Stimulated activated CD4-positive, alpha-beta T cell treated with anti-CD3 and anti-CD28 coated beads, TNF-alpha, amount 100 ng/mL, for 1 hour (primary cell): ENCODE measurements at places on chromosomes 5 and 9.

DNA sequence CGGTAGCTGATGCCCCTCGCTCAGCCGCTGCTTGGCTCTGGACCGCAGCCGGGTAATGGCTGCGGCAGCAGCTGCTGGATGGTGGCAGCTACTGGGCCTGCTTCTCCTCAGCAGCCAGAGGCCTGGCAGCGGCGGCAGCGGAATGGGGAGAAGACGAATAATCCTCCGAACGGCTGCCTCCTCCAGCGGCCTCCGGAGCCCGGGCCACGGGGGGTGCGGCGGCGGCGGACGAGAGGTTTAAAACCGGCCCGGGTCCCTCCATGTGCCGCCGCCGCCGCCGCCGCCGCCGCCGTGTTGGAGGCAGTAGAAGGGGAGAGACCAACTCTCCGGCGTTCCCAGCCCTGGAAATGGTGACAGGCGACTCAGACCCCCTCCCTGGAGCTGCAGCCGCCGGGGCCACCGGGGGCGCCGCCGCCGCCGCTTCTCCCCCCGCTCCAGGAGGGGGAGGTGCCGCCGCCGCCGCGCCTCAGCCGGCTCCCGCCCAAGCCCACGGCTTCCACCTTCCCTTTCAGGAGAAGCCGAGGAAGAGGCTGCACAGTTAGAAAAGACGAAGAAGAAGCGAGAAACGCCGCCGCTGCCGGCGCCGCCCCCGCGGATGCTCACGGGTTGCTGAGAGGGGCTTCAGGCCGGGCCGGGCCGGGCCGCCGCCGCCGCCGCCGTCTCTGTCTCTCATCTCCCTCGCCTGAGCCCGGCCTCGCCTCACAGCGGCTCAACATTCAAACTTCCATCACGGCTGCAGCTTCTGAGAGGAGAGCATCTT lies 118.4 kb upstream of the PRSS3 start:
- peak; percentile 5 for DNase-seq

DNA sequence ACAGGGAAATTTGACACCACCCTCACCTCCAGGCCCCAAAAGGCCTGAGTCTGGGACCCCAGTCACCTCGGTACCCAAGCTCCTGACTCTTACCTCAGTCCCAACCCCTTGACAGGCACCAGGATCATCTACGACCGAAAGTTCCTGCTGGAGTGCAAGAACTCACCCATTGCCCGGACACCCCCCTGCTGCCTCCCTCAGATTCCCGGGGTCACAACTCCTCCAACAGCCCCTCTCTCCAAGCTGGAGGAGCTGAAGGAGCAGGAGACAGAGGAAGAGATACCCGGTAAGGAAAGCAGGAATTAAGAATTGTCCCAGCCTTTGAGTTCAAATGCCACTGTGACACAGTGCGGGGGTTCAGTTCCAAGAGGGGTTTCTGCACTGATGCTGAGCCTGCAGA lies 1.3 kb downstream of the EIF4EBP3 start:
- no peak for DNase-seq

DNA sequence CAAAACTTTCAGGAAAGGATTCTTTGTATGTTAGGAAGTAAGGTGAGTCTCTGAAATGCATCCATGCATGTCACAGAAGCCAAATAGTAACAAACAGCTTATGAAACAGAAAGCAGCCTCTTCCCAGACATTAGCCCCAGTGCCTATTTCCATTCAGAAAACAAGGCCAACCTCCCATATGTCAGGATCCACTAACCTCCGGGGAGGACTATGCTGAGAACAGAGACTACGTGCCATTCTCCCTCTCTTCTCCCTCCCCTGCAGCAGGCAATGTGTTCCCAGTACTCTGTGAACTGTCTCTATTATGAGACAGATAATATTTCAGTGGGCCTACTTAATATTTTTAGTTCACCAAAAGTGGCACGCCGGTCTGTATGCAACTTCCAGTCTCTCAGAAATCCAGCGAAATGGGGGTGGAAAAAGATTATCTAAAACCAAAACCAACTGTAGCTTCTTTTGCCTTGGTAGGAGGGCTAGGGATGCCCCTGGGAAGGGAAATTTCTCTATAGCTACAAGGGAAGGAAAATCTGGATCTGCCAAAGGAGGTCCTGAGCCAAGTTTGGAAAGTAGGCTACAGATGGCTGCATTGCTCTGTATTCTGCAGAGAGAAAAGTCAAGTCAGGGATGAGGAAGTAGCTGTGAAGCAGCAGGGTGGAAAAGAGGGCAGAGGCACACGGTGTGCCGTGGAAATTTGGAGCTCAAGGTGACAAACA lies 42.0 kb downstream of the VLDLR start:
- DNase-seq: no peak

DNA sequence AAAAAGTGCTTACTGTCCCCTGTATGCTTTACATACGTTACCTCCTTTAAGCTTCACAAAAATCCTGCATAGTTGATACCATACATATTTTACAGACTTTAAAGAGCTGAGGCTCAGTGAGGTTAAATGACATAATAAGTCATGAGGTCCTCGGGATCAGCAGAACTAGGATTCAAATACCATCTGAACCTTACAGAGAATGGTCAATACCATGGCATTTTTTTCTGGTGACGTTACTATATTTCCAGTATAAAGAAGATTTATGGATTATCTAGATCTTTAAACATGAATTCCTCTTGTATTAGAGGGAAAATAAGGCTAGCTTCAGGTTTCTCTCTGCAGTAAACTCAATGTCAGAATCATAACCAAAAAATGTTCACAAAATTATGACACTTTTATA lies 153.7 kb upstream of the GPR151 start:
- DNase-seq: no peak

- no peak for DNase-seq
These were observed 299.7 kb downstream of the NPR3 start for GRCh38 chr5:33010846-33011245.

DNA sequence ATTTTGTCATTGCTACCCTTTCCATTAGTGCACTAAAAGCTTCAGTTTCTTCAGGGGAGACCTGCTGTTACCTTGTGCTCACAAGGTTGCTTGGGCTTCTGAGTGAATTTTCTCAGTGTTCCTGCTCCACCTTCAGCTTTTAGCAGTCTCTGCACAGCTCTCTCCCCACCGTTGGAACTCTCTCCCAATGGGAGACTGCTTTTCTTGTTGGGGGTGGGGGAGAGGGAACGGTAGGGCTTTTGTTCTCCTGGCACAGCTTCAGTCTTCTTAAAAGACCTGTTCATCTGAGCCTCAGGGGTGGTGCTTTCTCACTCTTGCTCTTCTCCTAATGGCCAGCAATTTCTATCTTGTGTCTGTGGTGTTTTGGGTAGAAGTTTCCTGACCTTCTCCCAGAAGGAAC lies 915.7 kb downstream of the EFNA5 start:
- no peak for DNase-seq

DNA sequence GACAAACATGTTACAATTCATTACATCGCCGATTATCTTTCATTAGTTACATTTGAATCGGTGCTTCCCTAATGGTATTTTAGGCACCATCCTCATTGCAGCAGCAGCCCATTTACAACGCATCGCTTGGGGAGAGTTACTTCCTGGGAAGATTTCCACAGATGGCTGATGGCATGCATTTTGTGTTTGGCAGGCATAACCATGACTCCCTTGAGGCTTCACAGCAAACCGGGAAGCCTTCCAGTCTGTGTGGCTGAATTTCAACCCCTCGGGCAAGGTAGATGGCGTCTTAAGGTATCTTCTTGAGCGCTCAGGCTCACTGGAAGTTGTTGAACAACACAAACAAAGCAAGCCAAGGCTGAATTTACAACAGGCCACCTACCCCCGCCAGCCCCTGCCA lies 1.6 kb upstream of the DNAH5 start:
- no peak for DNase-seq

DNA sequence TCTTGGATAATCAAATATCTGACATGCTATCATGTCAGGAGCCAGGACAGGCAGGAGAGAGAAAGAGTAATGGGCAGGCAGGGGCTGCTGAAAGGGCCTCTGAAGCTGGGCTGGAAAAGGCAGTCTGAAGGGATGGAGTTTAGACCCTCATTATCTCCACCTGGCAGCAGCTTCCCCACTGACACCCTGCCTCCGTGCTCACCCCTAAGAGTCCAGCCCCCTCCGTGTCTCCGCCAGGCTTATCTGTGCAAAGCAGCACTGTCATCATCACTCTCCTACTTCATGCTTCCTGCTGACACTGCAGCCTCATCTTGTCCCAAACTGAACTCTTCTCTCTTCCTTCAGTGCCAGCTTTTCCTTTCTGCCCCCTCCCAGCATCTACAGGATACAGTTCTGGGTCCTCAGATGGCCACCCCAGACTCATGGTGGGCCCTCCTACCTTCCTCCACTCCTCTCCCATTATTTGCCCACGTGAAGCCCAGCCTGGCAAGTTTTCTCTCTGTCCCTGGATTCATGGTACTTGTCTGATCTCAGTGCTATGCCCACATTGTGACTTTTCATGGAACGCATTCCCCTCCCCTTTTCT lies 70.9 kb upstream of the KLF9 start:
- no peak for DNase-seq
